Thoracic aorta (tissue), 2 donors: ENCODE measurements at places on chromosomes 5 and 9.
A peak's percentile ranks its signal among the peaks of the same experiment; 100 is the strongest.

GRCh38 chr5:173762930-173763329, 125.2 kb upstream of the CPEB4 start:
- peaks cover 29% of the 10 kb centered on the region for H3K4me1 ChIP-seq
- no peak overlapping the region for H3K27ac ChIP-seq
- no peak overlapping the region for H3K4me3 ChIP-seq
- DNase-seq = no peak
- H3K36me3 ChIP-seq = no peaks in the 10 kb centered on the region
- no peaks in the 10 kb centered on the region for H3K27me3 ChIP-seq

DNA sequence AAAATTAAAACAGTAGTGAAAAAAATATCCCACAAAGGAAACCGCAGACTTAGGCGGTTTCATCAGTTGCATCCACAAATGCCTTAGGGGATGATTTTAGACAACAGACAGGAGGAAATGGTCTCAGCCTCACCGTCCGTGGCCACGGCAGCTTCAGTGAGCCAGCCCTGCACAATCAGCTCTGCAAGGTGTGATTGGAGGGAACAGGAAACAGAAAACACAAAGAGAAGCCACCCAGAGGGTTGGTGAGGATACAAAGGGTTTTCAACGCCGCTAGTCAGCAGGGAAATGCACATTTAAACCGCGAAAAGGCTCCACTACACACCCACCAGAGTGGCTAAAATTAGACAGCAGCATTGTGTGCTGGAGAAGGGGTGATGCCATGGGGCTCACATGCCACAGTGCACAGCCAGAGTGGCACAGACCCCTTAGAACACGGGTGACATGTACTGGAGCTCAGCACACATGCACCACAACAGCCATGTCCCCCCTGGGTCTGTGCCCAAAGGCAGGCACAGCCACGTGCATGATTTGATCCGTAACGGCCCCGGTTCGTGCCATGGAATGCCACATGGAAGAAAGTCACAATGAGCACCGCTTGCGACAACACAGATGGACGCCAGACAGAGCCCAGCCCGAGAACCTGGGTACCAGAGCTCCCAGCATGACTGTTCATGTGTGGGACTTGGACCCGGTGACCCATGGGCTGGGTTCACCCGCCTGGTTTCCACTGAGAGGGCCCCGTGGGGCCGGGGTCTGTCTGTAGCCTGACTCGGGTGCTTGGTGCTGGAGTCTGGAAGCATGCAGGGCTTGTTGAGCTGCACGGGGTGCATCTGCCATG, 18.3 kb upstream of the TERT start:
- H3K4me3 ChIP-seq = no peak overlapping the region
- DNase-seq = no peak
- H3K27ac ChIP-seq = no peak overlapping the region
- H3K36me3 ChIP-seq = peaks cover 4% of the 10 kb centered on the region
- H3K4me1 ChIP-seq = peaks cover 8% of the 10 kb centered on the region
- H3K27me3 ChIP-seq = no peaks in the 10 kb centered on the region

DNA sequence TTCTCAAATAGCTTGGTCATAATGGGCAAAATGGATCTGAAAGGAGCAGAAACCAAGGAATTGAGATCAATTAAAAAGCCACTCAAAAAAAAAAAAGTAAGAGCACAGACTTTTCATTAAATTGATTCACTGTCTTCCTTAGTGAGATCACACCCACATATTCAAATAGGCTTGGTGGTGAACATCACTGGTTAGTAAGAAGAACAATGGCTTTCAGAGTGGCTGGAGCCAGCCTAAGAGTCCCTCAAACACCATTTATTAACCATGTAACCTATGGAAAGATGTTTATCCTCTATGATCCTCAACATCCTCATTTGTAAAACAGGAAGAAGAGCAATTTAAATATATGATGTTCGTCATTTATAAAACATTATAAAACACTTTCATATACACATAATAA, 12.4 kb downstream of the CCDC112 start:
- no peak for DNase-seq
- H3K4me1 ChIP-seq = no peaks in the 10 kb centered on the region
- no peaks in the 10 kb centered on the region for H3K27me3 ChIP-seq
- H3K4me3 ChIP-seq = no peak overlapping the region
- no peaks in the 10 kb centered on the region for H3K36me3 ChIP-seq

GRCh38 chr5:18984559-18985080, 1003.4 kb downstream of the CDH18 start:
- H3K27ac ChIP-seq = no peak overlapping the region
- H3K36me3 ChIP-seq = no peaks in the 10 kb centered on the region
- H3K4me1 ChIP-seq = no peaks in the 10 kb centered on the region
- H3K27me3 ChIP-seq = no peaks in the 10 kb centered on the region
- no peak overlapping the region for H3K4me3 ChIP-seq
- DNase-seq = no peak

GRCh38 chr5:74935752-74936091, 69.5 kb upstream of the FAM169A start:
- no peak overlapping the region for H3K27ac ChIP-seq
- H3K4me1 ChIP-seq = no peaks in the 10 kb centered on the region
- no peak for DNase-seq
- H3K36me3 ChIP-seq = no peaks in the 10 kb centered on the region

DNA sequence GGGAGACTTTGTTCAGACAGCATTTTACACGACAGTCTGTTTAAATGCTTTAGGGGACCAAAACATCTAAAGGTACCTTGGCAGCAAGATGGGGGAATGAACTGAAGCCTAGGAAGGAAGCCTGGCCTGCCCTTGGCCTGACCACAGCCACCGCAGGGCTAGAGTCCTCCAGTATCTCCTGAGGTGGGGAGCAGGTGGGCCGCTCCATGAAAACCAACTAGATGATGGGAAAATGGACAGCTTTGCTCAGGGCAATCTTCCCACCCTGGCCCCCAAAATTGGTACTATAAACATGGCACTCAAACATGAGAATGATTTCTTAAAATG, 153.3 kb downstream of the AUH start:
- no peaks in the 10 kb centered on the region for H3K27me3 ChIP-seq
- no peaks in the 10 kb centered on the region for H3K4me1 ChIP-seq
- H3K27ac ChIP-seq = peak overlapping the region; percentile 69
- H3K4me3 ChIP-seq = peak overlapping the region; percentile 43
